ENCODE measurements at places on chromosomes 3 and 15.

DNA sequence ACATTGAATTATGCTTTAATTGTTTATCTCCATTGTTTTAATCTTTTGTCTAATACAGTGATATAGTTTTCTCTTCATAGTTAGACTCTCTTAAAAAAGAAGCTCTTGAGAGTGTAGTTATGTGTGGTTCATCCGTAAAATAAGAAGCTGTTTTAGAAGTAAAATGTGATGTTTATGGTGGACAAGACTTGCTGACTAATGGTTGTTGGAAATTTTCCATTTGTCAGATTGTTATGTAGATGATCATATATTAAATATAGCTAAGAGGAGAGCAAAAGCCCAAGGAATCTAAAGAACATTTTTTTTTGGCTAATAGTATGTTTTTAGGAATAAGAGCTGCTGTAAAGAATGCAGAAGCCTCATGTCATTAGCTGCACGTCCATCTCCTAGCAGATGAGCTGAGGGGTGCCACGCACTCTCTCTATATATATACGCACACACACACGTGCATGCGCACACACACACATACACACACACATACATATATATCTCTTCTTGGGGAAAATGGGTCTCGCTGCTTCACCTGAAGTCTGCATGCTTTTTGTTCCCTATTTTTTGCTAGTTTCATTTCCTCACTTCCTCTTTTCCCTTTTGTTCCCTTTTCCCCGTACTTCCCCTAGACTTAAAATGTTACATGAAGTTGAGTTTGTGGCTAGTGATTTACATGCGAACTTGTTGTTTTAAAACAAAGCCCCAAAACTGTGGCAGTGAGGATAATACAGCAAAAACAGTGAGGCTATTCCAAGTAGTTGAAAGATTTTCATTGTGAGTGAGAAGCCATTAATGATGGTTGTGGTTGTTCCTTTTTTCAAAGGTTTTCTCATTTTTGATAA, 107.8 kb downstream of the MBNL1 start:
- DNase-seq = no peak

DNA sequence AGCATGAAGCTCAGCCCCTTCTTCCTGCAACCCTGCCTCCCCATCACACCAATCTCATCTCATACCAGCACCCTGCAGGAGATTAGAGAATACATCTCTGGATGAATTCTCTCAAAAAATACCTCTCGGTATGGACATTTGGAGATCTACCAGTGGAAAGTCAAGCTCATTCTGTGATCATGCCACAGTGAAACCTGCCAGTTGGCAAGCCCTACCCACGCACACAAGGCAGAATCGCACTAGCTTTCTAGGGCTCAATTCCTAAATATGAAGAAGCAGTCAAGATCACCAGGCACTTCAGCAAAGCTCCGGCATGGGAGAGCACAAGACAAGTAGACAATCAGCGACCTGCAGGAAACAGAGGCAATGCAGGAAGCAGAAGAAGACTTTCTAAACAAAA, 221.2 kb downstream of the NTRK3 start:
- no peak for DNase-seq

- no peak for DNase-seq
Measured at GRCh38 chr3:170130532-170130931, 51.0 kb downstream of the PHC3 start.

GRCh38 chr15:68639926-68640600, 61.3 kb downstream of the CORO2B start:
- no peak for DNase-seq

DNA sequence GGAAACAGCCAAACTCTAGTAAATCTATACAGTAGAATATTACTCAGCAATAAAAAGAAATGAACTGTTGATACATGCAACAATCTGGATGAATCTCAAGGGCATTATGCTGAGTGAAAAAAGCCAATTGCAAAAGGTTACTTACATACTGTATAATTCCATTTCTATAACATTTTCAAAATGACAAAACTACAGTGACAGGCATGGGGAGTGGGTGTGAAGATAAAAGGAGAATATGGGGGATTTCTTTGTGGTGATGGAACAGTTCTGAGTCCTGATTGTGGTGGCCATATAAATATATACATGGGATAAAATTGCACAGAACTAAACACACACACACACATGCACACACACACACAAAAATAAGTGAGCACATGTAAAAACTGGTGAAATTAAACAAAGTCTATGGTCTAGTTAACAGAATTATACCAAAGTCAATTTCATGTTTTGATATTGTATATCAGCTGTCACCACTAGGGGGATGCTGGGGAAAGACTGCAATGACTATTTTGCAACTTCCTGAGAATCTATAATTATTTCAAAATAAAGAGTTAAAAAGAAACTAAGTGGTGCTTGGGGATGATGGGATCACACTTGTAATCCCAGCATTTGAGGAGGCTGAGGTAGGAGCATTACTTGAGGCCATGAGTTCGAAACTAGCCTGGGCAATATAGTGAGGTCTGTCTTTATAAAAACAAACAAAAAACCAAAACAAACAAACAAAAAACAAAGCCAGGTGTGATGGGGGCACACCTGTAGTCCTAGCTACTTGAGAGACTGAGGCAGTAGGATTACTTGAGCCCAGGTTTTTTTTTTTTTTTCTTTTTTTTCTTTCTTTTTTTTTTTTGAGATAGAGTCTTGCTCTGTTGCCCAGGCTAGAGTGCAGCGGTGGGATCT, 66.0 kb downstream of the SPTSSB start:
- peak; percentile 15 for DNase-seq

Data from COR-L47 (cell line).